Activated T-helper 1 cell treated with anti-CD3 and anti-CD28 coated beads, Interleukin-2, amount 50 U/mL, for 16 hours (primary cell): ENCODE measurements at places on chromosomes 7 and 10.

DNA sequence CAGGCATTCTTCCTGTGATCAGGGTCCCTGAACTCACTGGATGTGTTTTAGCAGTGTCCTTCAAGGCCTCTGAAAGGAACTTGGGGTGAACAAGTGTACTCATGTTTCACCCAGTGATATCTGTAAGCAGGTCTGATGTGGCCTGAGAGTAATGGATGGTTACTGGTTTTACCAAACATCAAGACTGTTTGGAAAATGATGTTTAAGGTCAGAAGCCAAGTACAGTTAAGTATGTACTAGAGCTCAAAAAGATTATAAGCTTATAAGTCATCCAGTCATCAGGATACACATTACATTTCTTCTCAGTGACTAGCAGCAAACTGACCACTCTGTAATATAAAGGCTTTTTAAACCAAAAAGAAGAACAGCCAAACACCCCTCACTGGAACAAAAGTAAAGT lies 79.8 kb upstream of the PTN start:
- no peak for DNase-seq

DNA sequence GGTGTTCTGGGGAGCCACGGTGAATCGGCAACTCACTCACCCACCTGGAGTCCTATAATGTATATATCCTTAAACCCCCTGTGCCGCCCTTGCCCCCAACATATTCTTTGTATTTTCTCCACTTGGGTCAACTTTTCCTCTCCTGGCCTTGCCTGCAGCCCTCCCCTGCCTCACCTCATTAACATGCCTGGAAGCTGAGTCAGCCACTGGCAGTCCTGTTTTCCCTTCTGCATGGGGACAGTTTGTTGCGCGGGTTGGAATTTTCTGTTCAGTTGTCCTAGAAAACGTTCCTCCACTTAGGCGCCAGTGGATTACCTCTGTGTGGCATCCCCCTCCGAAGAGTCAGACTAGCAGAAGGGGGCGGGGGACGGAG lies 97.4 kb downstream of the C10orf105 start:
- DNase-seq: no peak

DNA sequence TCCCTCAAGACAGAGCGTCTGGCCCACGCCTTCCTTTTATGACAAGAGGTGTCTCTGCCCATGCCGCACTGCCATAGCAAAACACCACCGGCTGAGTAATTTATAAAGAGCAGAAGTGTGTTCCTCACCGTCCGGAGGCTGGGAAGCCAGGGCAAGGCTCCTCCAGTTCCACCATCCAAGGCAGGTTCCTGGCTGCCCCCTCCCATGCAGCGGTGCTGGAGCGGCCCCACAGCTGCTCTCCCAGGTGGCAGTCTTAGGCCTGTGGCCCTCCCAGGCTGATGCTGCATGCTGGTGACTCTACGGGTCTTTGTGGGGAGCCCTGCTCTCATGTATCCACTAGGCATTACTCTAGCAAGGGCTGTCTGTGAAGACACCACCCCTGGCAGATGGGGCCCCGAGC lies 113.1 kb downstream of the TCERG1L start:
- DNase-seq: no peak

DNA sequence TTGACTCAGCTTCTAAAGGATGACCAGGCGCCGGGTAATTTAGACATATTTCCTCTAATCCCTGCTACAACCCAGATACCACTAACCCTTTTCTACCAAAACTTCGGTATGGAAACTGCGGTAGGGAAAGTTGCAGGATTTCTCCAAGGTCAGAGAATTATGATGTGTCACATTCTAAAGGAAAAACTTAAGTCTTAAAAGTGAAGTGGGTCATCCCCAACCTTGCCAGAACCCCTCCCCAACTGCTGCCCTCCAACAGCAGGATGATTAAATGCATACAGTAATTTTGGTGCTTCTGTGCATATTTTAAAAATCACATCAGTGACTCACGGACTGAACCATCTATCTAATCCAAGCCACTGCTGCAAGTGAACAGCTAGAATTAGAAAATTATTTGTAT lies 52.7 kb downstream of the GRB10 start:
- DNase-seq: no peak

- DNase-seq: no peak
Observed at GRCh38 chr7:137734221-137734620, 112.6 kb downstream of the DGKI start.

DNA sequence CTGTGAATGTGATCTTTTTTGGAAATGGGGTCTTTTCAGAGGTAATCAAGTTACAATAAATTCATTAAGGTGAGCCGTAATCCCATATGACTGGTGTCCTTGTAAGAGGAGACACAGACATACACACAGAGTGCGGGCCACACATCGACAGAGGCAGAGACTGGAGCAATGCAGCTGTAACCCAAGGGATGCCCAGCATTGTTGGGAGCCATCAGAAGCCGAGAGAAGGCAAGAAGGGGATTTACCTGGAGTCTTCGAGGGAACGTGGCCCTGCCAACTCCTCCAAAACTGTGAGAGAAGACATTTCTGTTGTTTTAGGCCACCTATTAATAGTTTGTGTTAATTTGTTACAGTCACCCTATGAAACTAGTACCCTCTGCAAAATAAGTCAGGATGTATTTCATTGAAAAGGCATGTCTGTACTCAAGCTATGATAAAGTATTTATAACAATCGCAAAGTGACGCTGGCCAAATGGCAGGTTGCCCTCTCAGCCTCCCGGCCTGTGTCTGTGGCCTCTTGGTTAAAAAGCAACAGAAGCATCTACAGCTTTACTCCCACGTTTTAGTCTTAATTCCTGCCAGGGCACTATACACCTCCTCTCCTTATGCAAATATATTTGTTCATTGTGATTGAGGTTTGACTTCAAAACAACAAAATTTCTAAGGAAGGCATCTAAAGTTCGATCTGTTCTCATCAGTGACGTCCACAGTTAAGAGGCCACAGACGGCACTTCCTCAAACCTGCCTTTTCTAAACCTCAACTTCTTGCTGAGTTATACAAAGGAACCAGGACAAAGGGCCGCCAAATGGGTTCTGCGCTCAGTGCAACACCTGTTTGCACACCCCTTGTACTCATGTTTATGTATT lies 46.8 kb downstream of the HIPK2 start:
- DNase-seq: no peak

DNA sequence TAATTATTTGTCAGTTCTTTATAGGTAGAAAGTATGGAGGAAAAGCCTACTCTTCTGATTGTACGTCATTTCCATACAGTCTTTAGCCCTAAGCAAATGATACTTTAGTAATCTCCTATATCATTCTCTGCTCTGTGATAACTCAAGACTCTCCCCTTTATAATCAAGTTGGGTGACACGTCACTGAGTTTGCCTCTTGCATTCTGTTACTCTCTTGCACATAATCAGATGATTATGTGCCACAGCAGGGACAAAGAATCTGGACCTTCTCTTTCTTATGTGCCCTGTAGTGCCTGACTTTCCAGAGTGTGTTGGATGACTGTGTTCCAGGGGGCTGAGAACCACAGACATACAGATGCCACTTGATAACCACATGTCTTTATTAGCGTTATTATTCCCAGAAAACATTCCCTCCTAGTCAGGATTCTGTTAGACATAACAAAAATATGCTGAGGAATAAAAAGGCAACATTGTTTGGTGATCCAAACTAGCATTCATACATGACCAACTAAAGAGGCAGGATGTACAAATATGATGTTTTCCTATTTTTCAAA lies 116.4 kb upstream of the HGF start:
- no peak for DNase-seq

DNA sequence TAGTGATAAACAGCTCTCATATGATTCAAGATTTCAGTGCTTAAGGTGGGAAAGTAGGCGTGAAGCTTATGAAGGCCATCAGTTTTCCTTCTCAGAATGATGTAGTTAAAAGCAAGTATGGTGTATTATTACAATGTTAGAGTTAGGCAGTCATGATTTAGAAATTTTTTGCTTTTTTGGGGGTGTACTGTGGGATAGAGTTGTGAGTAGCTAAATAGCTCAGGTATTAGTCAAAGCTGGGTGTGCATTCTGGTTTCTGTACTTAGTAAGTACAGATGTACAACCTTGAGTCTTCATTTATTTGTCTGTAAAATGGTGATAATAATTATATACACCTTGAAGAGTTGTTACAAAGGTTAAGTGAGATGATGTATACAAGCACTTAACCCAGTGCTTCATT lies 52.2 kb downstream of the R3HCC1L start:
- DNase-seq: no peak

DNA sequence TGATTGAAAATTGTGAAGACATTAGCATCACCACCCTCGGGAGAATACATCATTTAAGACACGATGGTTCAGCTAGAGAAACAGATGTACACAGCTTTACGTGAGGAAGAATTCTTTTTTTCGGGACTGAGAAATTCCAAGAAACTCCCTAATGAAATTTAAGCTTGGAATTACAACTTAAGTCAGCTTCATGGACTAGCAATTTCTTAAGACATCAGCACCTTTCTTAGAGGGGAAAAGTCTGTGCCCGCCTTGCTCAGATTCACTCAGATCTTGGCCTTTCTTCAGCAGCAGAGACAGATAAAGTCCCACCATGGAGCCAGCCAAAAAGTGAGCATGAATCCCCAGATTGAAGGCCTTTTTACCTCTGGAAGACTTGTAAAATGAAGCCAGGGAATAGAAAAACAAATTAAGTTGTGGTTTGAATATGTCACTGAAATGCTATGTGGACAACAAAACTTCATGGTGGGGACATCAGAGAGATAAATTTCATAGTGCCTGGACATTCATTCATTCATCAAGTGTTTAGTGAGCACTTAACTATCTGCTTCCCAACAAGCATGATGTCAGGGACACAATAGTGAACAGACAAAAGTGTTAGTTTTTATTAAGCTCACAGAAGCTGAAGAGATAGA lies 32.1 kb downstream of the PRKG1 start:
- DNase-seq: no peak

DNA sequence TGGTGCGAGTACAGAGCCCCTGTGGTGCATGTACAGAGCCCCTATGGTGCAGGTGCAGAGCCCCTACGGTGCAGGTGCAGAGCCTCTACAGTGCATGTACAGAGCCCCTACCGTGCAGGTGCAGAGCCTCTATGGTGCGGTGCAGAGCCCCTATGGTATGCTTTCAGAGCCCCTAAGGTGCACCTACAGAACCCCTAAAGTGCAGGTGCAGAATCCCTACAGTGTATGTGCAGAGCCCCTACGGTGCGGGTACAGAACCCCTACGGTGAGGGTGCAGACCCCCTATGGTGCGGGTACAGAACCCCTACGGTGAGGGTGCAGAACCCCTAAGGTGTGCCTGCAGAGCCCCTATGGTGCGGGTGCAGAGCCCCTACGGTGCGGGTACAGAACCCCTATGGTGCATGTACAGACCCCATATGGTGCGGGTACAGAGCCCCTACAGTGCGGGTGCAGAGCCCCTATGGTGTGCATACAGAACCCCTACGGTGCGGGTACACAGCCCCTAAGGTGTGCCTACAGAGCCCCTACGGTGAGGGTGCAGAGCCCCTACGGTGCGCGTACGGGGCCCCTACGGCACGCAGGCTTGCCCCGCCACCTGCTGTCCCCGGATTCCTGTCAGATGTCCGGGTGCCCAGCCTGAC lies 53.5 kb downstream of the MGMT start:
- no peak for DNase-seq

- DNase-seq: no peak
Observed at GRCh38 chr10:103560886-103561285, 67.4 kb downstream of the NEURL1 start.

DNA sequence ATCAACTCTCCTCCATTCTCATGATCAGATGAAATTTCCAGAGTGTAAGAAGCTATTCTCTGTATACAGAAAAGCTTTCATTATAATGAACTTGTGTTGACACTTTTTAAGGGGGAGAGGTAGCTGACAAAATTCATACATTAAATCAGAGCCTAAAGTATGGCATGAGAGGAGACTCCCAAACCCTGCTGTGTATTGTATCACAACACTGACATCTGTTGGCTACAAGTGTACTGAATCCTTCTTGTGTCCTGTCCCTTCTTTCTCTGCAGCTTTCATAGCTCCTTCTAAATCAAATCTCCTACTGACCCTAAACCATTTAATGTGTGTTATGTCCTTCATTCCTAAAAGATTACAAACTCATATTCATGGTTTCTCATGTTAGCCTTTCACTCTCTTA lies 70.9 kb downstream of the GCC1 start:
- DNase-seq: no peak

- no peak for DNase-seq
Observed at GRCh38 chr7:22723181-22723601, 3.8 kb upstream of the IL6 start.

- DNase-seq: no peak
Observed at GRCh38 chr7:100887516-100888290, 1.8 kb downstream of the UFSP1 start.

- DNase-seq: no peak
Observed at GRCh38 chr7:128060018-128060417, 28.8 kb upstream of the LRRC4 start.

DNA sequence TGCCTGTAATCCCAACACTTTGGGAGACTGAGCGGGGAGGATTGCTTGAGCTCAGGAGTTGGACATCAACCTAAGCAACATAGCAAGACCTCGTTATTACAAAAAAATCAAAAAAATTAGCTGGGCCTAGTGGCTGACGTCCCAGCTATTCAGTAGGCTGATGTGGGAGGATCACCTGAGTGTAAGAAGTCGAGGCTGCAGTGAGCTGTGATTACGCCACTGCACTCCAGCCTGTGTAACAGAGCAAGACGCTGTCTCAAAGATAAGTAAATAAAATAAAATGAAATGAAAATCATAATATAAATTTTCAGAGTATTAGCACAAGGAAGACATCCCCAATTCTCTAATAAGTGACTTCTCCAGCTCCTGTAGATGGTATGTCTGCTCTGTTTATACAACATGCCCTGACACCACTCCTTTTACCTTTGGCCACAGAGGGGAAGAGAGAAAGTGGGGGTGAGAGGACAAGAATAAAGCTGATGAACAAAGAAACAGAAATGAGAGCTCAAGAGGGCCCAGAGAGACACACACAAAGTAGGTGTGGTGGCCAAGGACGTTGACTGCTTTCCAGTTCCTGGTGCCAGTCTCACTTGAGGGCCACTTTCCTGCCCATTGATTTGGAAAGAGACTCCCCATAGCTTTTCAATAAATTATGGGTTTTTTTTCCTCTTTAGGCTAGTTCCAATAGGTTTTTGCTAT lies 62.9 kb downstream of the PTTG1IP2 start:
- DNase-seq: no peak

DNA sequence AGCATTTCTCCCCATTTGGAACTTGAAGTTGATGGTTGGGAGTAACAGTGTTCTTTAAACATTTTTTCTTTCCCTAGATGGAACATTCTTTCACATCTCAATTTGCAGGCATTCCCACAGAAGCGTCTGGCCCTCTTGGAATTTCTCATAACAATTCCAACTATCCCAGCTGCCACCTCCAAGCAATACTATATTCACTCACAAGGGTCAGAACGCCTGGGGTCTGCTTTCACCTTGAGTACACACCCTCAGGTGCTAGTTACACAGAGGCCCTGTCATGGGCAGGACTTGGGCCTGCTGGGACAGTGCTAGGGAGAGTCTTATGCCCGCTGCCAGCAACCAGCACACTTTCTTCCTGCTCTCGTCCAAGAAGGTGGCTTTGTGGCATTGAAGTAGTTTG lies 136.5 kb downstream of the JCAD start:
- no peak for DNase-seq

GRCh38 chr10:30812018-30812851 lies 182.7 kb upstream of the LYZL2 start:
- DNase-seq: no peak

- no peak for DNase-seq
Observed at GRCh38 chr7:14834456-14834855, 68.1 kb downstream of the DGKB start.

- no peak for DNase-seq
Observed at GRCh38 chr7:7848246-7848645, 120.3 kb upstream of the GLCCI1 start.

GRCh38 chr7:74561898-74562613 lies 95.5 kb upstream of the GTF2I start:
- DNase-seq: no peak
